ENCODE measurements at places on chromosomes 7 and 10.

DNA sequence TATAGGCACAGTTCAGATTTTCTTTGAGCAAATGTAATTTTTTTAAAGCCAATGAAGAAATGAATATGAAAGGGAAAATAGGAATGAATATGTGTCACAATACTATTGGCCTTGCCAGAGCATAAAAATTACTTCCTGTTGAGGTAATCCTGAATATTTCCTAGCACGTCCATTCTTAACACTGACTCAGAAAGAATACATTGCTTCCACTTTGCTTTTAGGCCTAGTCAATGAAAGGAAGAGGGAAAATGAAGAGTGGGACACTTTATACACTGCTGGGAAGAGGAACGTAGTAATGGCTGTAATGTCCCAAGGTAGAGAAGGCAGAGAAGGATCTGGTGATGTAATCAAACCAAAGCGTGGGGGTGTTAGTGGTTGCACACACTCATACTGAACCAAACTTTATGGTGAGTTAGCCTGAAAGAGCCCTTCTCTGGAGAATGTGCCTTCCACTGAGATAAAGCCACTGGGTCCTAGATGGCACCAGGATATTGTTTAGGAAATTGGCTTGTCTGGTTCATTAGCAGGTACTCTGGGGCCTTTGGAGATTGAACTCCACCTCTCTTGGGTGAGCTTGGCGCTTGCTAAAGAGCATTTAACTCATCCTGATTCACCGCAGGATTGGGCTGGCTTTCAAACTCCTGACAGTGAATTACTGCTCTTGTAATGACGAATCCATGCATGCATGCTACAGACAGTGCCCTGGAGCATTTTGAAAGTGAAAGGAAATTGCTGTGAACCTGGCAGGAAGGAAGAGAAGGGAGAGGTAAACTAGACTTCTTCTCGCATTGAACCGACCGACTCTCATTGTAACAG is 254.9 kb downstream of the KIAA1217 start:
- no peak for DNase-seq

DNA sequence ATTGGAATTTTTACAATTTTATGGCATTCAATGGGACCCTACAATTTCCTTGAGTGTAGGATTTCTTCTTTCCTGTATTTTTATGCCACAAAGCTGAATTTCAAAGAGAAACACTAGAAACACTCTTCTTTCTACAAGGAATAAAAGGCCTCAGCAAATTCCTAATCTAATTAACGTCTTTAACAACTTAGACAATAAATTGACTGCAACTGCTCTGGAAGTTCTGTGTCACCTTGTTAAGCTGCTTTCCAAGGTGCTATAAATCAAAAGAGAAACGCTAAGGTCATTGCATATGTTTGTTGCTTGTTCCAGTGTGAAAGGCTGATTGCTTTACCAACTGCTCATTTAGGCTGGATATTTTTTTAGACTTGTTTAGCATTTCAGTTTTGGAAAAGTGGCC is 182.2 kb downstream of the POLR1F start:
- DNase-seq = no peak

GRCh38 chr10:16788125-16788524 is 29.1 kb downstream of the RSU1 start:
- DNase-seq = no peak

GRCh38 chr7:19351341-19352304 is 206.4 kb upstream of the FERD3L start:
- DNase-seq = no peak

DNA sequence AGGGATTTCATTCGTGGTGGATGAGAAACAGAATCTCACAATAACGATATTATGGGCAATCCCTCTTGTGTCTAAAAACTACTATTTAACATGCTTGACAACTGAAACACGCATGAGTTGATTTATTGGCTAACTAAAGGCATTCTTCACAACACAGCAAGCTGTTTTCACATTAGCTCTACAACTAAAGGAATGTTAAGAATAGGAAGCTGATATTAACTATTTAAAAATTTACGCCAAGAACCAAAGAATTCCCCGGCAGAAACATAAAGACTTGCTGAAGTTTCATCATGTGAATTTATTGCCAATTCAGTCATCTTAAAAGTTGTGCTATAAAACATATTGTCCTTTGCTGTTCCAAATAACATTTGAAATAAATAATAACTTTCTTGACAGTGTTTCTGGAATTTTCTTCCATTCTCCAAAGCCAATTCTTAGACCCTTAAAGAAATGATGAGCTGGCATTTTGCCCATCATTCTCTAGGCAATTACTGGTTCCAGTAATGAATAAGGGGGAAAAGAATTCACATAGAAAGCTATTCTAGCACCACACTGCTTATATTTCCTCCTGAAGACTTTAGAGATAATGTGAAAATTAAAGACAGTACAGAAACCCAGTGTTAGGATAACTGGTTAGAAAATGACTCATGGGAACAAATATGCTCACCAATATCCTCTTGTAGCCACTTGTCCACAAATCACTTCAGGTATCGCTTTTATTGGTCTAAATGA is 233.1 kb downstream of the PARD3 start:
- DNase-seq = no peak

GRCh38 chr10:17644485-17644943 is 563 bp downstream of the STAM start:
- DNase-seq = no peak

DNA sequence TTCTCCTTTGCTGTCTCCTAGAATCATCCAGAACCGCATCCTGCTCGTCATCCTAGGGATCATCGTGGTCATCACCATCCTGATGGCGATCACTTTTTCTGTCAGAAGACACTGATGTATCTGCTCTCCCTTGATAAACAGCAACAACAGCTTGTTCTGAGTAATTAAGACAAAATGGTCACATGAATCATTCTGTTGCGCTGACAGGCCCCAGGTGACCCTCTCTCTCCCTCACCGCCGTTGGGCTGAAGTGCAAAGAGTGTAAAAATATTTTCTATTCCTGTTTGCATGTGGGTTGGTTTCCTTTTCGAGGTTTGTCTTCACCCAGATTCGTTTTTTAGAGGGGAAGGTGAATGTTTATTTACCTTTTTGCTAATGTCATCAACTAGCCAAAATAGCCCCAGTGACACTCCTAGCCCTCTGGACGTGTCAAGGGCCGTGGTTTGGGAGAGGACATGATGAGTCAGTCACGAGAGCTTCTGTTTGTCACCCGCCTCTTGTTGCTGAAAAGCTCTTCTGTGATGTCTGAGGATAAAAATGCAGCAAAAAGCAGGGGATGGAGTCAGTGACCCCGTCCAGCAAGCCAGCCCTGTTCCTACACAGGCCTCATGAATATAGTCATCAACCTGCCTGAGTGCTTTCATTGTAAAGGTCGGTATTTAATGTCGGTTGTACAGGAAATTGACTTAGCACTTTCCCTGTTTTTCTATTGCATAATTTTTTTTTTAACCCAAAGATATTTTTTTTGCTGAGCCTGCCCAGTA is 134.6 kb upstream of the TCF7L2 start:
- DNase-seq = no peak

DNA sequence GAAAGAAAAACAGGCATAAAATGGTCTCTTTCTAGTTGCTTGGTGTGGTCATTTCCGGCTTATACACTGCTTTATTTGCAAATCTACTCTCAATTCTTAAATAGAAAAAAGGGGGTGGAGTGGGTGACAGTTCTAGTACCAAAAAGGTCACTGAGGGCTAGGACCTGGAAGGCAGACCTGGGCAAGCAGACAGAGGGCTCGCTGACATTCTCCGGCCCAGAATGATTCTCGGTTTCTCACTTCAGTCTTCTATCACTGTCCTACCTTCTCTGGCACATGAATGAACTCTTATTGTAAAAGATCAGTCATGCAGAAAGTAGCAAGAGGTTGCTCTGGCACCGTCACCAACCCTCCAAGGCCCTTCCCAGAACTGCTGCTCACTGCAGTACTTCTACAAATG is 54.0 kb downstream of the MALSU1 start:
- no peak for DNase-seq

DNA sequence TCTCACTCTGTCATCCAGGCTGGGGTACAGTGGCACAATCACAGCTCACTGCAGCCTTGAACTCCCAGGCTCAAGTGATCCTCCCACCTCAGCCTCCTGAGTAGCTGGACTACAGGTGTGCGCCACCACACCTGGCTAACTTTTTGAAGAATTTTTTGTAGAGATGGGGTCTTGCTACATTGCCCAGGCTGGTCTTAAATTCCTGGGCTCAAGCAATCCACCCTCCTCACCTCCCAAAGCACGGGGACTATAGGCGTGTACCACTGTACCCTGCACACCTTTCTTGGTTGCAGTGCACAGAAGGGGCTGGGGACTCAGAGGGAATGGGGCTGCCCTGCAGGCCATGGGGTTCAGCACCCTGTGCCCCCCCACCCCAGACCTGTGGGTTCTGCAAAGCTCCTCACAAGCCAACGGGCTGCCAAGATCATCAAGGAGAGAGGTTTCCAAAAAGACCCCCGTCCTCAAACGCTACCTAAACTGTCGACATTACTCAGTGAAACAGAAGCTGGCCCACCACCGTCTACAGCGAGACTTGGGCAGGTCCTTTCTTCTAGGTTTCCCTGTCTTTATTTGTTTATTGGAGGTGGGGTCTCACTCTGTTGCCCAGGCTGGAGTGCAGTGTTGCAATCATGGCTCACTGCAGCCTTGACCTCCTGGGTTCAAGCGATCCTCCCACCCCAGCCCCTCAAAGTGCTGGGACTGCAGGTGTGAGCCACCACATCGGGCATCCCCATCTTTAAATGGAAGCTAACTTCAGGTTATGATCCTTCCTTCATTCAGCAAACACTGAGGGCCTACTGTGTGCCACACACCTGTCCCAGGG is 26.6 kb upstream of the ELFN1 start:
- no peak for DNase-seq

DNA sequence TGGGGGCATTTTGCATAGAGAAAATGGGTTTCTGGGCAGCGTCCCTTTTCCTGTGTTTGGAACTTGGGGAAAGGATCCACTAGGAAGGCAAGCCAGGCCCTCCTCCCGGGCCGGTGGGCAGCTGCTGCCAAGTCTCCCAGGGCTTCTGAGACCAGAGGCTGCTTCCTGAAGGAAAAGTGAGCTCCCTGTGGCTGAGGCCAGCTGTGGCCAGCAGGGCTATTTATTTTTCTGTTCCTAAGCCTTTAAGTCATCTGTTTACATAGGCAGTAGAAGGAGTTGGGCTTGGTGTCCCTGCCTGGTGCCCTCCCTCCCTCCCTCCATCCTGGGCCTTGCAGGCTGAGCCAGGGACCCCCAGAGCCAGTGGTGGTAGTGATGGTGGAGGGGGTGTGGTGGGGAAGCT is 70.5 kb upstream of the COL13A1 start:
- DNase-seq = no peak

- DNase-seq = no peak
Observed at GRCh38 chr10:101565936-101566332, 22.1 kb downstream of the POLL start.

- peak; percentile 26 for DNase-seq
Observed at GRCh38 chr10:14009371-14010100, 321.2 kb downstream of the FRMD4A start.

GRCh38 chr7:42292991-42293521 is 56.0 kb upstream of the GLI3 start:
- DNase-seq = no peak

- no peak for DNase-seq
Observed at GRCh38 chr7:8702807-8703206, 269.4 kb downstream of the NXPH1 start.

GRCh38 chr10:36465604-36466379 is 659.6 kb upstream of the ANKRD30A start:
- DNase-seq = no peak

DNA sequence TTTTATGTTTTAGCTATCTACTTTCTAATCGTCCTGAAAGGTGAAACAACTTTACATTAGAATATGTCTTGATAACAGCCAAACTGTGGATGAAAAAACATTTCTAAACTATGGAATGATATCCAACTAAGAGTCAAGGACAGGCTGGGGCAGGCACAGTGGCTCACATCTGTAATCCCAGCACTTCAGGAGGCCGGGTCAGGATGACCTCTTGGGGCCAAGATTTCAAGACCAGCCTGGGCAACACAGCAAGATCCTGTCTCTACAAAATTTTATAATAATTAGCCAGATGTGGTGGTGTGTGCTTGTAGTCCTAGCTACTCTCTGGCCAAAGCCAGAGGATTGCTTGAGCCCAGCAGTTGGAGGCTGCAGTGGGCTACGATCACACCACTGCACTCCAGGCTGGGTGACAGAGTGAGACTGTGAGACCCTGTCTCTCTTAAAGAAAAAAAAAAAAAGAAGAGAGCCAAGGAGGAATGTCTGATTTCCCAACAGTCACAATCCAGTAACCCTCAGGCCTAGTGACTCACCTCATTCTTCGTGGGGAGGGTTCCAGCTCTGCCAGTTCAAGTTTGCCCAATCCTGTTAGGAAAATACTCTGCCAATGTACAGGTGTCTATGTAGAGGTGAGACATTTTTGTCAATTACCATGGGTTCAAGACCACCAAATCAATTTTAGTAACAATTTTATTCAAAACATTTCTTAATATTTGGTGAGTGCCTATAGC is 14.6 kb upstream of the FZD1 start:
- DNase-seq = no peak

- no peak for DNase-seq
Observed at GRCh38 chr7:80565554-80565953, 53.7 kb upstream of the GNAT3 start.

- DNase-seq = no peak
Observed at GRCh38 chr10:9535744-9536143, 1481.3 kb downstream of the GATA3 start.

- DNase-seq = no peak
Observed at GRCh38 chr7:120856198-120856597, 1.7 kb downstream of the TSPAN12 start.

- DNase-seq = no peak
Observed at GRCh38 chr7:2063563-2064260, 169.0 kb downstream of the MAD1L1 start.

DNA sequence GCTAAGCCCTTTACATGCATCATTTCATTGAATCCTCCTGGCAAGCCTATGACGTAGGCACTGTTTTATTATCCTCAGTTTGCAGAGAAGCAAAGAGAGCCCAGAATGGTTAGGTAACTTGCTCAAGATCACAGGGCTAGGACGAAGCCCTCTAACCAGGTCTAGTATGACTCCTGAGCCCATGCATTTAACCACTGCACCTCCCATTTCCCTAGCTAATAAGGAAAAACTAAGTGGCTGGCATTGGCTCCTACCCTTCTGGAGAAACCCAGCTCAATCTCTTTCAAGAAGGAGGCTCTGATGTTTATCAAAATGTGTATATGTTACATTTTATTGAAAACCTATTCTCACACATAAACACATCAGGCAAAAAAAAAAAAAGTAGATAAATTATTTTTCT is 19.8 kb downstream of the MYOF start:
- no peak for DNase-seq

All from stimulated activated CD8-positive, alpha-beta memory T cell treated with anti-CD3 and anti-CD28 coated beads, Interleukin-7, amount 100 ng/mL, for 48 hours (primary cell).